ENCODE measurements at places on chromosomes 4 and X. TPM values are rescaled to one million over a fixed set of nuclear protein-coding genes. Genes with fewer than 3 reads are reported as not detected.

DNA sequence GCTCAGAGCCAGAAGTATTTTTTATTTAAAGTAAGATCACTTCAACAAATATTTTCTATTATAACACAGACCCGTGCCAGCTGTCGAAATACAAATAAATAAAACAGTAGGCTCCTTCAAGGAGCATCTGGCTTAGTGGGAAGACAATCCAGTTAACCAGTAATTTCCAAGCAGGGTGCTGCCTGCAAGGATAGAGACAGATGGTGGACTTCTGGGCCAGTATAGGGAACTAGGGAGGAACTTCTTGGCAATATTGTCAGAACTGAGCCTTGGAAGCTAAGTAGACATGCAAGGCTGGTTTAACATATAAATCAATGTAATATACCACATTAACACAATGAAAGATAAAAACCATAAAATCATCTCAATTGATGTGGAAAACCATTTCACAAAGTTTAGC lies 17.0 kb upstream of the MTMR1 start:
- H3K4me1 ChIP-seq: no peaks in the 10 kb centered on the region
- no peak for DNase-seq
- no peak overlapping the region for H3K27ac ChIP-seq
- no peak overlapping the region for H3K4me3 ChIP-seq

- no peak for DNase-seq
- no peak overlapping the region for H3K4me3 ChIP-seq
- H3K4me1 ChIP-seq: no peaks in the 10 kb centered on the region
- H3K36me3 ChIP-seq: no peaks in the 10 kb centered on the region
- peaks cover 3% of the 10 kb centered on the region for H3K27me3 ChIP-seq
Measured at GRCh38 chrX:23598575-23598974, 68.7 kb upstream of the PRDX4 start.

DNA sequence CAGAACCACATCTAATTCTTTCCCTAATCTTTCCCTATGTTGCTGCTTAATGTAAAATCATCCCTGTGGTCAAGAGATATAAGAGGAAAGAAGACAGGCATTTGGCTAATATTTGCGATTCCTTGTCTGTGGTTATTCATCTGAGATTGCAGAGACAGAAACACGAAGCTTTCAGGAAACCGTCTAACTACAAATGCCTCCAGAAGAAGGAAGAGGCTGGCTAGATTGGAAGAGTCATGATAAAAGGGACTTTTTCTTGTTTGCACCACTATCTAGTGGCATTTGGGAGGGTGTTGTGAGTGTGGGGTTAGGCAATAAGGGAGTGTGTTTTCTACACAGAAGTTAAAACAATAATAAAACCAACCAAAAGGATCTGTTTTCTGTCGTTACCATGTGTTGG lies 43.9 kb downstream of the TMEM154 start:
- no peak overlapping the region for H3K27ac ChIP-seq
- DNase-seq: no peak
- H3K27me3 ChIP-seq: no peaks in the 10 kb centered on the region
- H3K4me1 ChIP-seq: no peaks in the 10 kb centered on the region
- no peaks in the 10 kb centered on the region for H3K36me3 ChIP-seq

GRCh38 chr4:48739560-48740019 lies 40.5 kb downstream of the FRYL start:
- no peaks in the 10 kb centered on the region for H3K36me3 ChIP-seq
- H3K27ac ChIP-seq: no peak overlapping the region
- DNase-seq: no peak
- no peak overlapping the region for H3K4me3 ChIP-seq
- H3K27me3 ChIP-seq: no peaks in the 10 kb centered on the region
- no peaks in the 10 kb centered on the region for H3K4me1 ChIP-seq

GRCh38 chrX:24774650-24775049 lies 80.9 kb downstream of the POLA1 start:
- no peaks in the 10 kb centered on the region for H3K4me1 ChIP-seq
- no peak overlapping the region for H3K4me3 ChIP-seq
- H3K27me3 ChIP-seq: peaks cover 16% of the 10 kb centered on the region

The ADGRL3 gene
- polyA plus RNA-seq: 0.47 TPM

The AGTR2 gene
- polyA plus RNA-seq: 12.2 TPM

The TEX13C gene
- polyA plus RNA-seq: not detected
